ENCODE measurements at places on chromosomes 3 and 15.

GRCh38 chr3:194205675-194206133 is 69.8 kb downstream of the HES1 start:
- no peak for DNase-seq

DNA sequence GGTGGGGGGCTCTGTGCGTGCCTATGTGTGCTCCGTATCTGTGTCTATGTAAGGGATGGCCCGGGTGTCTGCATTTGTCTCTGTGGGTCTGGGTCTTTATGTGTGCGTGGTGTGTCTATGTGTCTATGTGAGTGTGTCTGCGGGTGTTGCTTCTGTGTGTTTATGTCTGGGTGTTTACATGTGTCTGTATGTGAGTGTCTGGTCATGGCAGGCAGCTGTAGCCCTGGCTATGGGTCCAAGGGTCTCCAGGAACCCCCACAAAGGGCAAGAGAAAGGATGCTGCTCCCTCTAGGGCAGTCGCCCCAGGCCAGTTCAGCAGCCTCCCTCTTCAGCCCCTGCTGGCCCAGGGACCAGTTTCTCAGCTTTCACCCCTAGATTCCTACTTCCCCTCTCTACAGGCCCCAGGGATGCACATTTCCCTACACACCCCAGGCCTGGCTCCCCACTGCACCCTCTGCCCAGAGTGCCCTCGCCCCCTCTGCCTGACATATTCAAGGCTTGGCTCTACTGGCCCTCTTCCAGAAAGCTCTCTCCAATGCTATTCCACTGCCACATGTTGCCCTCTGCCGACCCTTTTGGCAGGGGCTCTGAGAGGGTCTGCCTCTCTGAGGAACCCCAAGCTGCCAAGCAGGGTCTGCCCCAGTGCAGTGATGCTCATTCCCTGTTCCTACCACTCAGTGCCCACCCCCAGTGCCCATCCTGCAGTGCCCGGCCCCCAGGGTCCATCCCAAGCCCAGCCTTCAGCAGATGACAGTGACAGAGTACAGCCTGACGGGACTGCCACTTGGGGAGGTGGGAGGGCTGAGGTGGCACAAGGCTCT is 1.0 kb upstream of the MYL3 start:
- DNase-seq: no peak

DNA sequence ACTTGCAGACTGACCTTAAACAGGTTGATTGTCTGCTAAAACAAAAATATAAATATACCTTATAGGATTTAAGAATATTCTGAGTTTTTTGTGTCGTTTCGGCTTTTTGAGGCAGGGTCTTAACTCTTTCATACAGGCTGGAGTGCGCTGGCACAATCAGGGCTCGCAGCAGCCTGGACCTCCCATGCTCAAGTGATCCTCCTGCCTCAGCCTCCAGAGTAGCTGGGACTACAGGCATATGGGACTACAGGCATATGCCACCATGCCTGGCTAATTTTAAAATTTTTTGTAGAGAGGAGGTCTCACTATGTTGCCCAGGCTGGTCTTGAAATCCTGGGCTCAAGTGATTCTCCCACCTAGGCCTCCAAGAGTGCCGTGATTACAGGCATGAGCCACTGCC is 113.9 kb downstream of the TCF12 start:
- no peak for DNase-seq

DNA sequence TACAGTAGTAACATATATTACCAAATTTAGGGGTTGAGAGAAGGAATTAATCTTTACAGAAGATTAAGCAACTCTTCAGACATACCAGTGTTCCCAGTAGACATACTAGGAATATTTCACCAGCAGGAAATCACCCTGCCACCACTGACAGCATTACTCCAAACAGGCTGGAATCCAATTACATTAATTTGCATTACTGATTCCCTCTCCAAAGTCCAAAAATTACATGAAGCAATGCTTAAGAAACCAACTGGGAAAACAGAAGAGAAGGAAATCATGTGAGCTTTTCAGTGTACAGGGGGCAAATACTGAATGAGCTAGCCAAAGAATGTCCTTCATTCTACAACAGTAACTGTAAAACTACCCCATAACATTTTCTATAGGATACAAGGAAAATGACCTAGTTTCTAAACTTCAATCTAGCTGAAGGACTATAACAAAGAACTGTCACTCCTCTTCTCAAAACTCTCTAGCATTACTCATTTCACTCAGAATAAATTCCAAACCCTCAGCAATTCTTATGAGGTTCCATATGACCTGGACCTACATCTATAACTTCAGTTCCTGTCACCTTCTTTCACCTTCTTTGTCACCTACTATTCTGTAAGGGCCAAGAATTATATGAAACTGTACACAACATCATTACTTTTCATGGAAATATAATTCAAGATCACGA is 72.7 kb downstream of the INO80 start:
- DNase-seq: no peak

GRCh38 chr3:133966954-133967353 is 62.8 kb downstream of the SLCO2A1 start:
- DNase-seq: no peak

GRCh38 chr3:115975353-115975752 is 352.0 kb downstream of the GAP43 start:
- no peak for DNase-seq

DNA sequence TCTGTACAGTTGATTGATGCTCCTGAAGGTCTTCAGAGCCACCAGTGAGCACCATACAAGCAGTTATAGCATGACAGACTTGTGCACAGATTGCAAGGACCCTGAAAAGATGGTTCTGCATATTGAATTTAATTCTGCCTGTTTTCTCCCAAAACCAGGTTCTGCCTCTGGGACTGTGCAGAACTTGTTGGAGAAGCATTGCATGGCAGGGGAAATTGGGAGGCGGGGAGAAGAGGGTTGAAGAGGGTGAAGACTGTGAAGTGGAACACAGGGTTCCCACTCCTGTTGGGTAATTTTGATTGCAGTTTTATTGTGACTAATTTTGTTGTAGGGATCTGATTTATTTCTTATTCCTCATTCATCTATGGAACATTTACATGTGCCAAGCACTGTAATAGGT is 10.3 kb downstream of the ZNF80 start:
- DNase-seq: no peak

- no peak for DNase-seq
Measured at GRCh38 chr3:186152889-186153292, 44.0 kb upstream of the ETV5 start.

DNA sequence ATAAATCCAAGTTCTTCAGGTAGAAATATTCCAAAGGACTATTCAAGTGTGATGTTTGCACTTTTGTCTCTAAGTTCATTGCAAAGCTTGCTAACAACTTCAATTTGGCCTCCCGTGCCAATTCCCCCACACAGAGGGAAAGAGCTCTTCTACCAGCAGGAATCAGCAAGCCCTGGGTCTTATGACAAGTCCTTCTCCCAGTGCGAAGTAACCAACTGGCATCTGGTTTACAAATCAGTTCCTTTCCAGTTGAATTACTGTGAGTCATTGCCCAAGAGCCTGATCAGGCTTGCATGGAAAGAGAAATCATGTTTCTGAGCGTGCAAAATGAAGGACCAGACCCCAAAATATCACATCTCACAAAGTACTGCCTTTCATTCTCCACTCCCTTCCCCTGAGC is 62.7 kb upstream of the SLCO3A1 start:
- DNase-seq: no peak

GRCh38 chr3:64873400-64873799 is 185.6 kb upstream of the ADAMTS9 start:
- no peak for DNase-seq

GRCh38 chr3:31709526-31709925 is 176.8 kb downstream of the STT3B start:
- no peak for DNase-seq

DNA sequence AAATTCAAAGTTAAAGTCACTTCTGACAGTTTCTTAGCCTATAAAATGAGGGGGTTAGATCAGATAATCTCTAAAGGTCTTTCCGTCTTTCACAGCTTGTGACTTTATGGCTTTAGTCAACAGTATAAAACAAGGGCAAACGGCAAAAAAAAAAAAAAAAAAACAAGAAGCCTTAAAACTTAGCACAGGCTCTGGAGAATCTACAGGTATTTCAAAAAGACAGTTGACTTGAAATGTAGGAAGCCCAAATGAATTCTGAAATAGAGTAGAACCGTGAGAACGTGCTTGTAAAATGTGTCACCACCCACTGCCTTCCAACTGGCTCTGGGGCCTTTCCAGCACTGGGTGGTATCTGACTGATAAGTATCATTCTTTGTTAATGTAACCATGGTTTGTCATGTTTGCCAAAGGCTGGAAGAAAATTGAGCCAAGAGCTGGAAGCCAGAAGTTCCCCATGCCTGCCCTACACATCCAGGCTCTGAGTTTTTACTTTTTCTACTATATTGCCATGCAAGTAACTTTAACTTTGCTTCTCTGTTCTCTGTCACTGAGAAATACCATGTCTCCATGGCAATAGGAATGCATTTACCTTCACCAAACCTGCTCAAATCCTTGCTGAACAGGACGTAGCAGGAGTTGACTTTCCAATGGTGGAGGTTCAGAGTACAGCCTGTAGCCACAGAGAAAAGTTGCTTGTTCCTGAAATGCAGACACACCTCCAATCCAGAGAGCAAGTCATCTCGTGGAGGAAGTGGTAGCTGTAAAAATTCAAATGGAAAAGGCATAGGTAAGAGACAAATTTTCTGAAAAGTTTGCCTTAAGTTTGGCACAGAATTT is 35.8 kb upstream of the THSD4 start:
- peak; percentile 44 for DNase-seq

DNA sequence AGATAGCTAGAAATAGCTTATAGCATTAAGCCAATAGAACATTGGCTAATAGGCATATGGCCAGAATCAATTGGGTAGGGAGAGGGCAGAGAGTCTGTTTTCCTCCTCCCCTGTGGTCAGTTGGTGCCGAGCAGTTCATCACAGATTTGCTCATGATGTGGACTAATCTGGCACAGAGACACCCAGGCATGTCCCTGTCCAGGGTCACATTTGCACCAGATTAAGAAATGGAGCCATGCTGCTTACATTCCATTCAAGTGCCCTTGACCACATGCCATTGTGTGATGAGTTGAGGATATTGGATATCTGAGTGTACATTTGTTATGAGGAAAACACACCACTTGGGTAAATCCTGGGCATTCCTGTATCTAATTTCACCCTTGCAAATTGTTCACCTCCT is 53.4 kb downstream of the USP13 start:
- DNase-seq: no peak

DNA sequence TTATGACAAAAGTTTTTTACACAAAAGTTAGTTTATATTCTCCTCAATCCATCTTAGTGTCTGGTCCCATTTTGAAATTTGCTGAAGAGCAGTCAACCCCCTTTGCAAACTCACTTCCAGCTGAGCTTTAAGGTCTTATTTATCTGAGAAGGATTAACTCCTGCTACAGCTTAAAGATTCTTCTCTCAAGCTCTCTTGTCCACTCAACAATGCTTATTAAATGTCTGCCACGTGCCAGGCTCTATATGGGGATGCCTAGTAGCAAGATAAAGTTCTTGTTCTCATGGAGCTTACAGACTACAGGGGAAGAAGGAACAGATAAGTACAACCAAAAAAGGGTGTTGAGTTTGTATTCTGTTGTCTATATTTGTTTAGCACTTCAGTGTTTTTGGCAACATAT is 18.7 kb downstream of the TMPRSS7 start:
- no peak for DNase-seq

- no peak for DNase-seq
Measured at GRCh38 chr3:53009826-53010539, 35.9 kb downstream of the SFMBT1 start.

DNA sequence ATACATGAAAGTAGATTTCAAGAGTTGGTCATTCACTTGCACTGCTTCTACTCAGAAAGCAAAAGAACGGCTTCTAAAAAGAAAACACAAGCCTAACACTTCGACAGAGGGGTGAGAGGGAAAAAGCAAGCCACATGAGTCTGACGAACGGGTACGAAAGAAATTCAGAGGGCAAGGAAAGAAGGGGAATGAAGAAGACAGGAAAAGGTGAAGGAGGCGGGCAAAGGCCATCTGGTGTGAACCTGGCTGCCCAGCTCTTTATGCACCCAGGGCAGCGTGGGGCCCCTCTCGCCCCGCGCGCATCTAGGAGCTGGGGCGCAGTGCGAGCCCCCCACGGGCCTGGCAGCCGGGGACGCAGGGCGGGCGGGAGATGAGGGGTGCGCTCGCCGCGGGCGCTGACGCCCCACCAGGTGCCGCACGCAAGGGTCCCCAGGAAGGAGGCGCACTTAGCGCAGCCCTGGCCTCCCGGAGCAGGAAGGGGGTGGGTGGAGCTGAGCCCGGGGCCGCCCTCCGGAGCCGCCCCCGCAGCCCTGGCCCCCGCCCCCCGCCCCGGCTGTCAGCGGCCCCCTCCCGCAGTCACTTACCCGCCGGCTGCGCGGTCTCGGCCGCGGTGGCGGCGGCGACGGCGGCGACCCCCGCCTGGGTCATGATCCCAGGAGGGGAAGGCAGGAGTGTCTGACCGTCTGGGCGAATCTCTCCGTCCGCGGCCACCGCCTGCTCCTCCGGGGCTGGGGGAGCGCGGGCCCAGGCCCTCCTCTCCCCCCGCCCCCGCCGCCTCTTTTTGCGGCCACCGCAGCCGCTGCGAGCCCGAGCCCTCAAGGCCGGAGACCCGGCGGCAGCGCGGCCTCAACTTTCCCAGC is at the start of gene USF3:
Gene USF3 (minus strand): TSS at position 857 of the 860 bp plus-strand sequence. CDS start 21,764 bp downstream, outside the sequence.
- peak; percentile 29 for DNase-seq

DNA sequence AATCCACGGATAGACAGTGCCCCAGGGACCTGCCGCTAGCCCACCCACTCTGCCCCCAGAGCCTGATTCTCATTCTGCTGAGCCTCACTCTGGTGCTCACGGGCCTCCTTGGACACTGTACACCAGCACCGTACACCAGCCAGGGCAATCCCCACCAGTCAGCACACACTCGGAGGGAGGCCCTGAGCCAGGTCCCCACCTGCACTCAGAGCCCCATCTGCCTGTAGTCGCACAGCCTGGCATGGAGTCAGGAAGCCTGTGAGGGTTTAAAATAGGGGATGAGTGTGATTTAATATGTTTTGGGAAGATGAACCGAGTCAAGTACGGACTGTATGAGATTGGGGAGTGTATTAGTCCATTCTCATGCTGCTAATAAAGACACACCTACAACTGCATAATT is 223.0 kb downstream of the SLCO3A1 start:
- no peak for DNase-seq
